ENCODE measurements at places on chromosomes 16 and 17. TPM values are rescaled to one million over a fixed set of nuclear protein-coding genes. Genes with fewer than 3 reads are reported as not detected.

HEATR9 gene
- not detected for total RNA-seq

ASPHD1 gene
- 0.93 TPM for total RNA-seq

CCL8 gene
- total RNA-seq = not detected

BOLA2B gene
- total RNA-seq = 114 TPM

WBP2 gene
- total RNA-seq = 21.3 TPM

ZPBP2 gene
- not detected for total RNA-seq

PRR14 gene
- total RNA-seq = 12.4 TPM

PIRT gene
- not detected for total RNA-seq
